ENCODE measurements at places on chromosomes 4 and X.

- no peak for DNase-seq
Measured at GRCh38 chr4:46909078-46909477, at the start of gene COX7B2. COX7B2 (minus strand) TSS chr4:46909245; CDS start chr4:46735192, 174,053 bp downstream.

DNA sequence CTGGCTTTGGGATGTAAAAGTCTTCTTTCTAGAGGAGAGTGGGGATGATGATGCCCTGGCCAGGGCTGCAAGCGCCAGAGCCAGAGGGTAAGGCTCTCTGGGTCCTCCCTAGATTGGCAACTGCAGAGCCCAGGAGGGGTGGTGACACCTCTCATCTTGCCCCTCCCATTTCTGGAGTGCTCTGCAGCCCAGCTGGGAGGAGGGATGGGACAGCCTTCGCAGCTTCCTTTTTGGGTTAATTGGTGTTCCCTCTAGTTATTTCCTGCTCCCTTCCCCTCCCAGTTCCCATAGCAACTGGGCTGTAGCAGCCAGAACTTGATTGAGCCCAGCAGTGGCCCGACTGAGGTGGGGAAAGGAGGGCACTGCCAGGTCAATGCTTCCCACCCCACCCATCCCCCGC lies 19.2 kb downstream of the NALF2 start:
- DNase-seq: no peak

DNA sequence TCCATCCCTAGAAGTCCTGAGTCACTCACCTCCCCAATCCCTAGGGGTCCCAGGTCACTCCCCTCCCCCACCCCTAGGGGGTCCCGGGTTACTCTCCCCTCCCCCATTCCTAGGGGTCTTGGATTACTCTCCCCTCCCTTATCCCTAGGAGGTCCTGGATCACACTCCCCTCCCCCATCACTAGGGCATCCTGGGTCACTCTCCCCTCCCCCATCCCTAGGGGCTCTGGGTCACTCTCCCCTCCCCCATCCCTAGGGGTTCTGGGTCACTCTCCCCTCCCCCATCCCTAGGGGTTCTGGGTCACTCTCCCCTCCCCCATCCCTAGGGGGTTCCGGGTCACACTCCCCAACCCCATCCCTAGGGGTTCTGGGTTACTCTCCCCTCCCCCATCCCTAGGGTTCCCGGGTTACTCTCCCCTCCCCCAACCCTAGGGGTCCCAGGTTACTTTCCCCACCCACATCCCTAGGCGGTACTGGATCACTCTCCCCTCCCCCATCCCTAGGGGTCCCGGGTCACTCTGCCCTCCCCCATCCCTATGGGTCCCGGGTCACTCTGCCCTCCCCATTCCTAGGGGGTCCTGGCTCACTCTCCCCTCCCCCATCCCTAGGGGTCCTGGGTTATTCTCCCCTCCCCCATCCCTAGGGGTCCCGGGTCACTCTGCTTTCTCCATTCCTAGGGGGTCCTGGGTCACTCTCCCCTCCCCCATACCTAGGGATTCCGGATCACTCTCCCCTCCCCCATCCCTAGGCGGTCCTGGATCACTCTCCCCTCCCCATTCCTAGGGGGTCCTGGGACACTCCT lies 2.1 kb downstream of the ASMTL start:
- DNase-seq: no peak

DNA sequence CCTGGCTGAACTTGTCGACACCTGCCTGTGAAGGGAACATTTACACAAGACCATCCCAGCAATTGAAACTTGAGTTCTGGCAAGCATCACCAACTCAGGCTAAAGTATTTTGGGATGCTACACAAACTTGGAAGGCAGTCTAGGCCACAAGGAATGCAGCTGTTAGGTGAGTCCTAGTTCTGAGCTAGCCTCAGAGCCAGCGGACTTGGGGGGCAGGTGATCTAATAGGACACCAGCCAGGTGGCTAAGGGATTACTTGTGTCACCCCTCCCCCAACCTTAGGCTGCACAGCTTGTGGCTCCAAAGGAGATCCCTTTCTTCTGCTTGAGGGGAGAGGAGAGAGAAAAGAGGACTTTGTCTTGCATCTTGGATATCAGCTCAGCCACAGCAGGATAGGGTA lies 62.3 kb upstream of the DKK2 start:
- no peak for DNase-seq

GRCh38 chr4:151475035-151475714 lies 66.2 kb downstream of the FHIP1A start:
- DNase-seq: no peak

- no peak for DNase-seq
Measured at GRCh38 chr4:169826634-169827187, 69.0 kb upstream of the HPF1 start.

- DNase-seq: no peak
Measured at GRCh38 chr4:107721436-107722100, 1.5 kb upstream of the PAPSS1 start.

GRCh38 chrX:67543818-67544217 lies at the start of gene AR:
AR (plus strand) TSS chrX:67544021; CDS start chrX:67545147, 1,126 bp downstream.
- no peak for DNase-seq

DNA sequence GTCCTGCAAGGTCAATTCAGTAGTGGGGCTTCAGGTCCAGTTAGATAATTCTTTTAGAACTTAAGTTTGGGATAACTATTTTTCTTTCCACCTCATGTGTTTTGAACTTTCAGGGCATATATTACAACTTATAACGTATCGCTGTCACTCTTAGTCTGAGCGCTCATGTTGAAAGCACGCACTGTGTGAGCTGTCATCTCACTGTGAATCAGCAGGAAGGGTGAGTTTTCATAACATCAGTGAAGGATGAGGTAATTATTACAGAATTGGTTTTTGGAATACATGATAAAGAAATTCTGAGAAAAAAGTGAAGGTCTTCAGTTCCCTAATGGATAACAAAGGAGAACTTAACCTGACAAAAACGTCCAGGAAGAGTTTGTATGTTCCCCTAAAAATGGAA lies 45.1 kb upstream of the SLC4A4 start:
- DNase-seq: no peak

DNA sequence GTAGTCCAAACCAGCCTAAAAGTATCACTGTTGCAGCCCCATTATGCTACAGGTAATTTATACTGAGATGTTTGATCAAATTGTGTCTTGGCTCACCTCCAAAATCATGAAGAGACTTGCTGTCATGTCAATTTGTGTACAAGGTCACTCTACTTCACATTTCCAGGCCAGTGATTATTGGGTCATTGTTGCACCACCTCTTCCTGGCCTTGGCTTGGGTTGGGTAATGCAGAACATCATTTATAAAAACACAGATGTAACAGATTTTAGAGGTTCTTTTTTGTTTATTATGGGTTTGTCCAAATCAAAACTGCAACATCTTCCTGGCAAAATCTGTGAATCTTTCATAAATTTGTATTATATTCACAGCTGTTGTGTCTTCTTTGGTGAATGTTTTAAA lies 459.5 kb downstream of the ANKRD50 start:
- DNase-seq: no peak

- DNase-seq: no peak
Measured at GRCh38 chrX:123873956-123874355, 14.1 kb downstream of the XIAP start.

GRCh38 chrX:110402091-110402849 lies 43.6 kb downstream of the RTL9 start:
- no peak for DNase-seq

DNA sequence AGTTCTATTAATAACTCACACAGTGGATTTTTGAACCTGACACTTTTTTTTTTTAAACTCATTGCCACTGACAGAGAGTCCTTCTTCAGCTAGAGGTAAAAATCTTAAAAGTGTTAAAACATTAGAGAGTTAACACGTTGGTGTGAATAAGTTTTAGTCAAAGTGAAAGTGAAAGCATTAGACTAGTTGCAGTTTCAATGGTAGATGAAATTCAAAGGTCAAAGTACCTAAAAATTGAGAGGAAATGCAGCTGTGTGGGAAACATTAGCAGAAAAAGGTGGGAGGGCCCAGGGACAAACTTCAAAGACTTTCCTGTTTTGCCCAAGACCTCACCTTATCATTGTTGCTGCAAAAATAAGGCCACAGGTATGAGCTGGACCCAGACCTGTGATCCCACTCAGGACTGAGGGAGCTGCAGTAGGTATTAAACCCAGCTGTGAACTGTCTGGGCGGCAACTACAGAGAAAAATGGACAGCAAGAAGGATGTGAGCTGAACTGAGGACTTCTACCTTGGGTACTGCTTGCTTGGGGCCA lies 17.6 kb upstream of the GABRA4 start:
- DNase-seq: no peak

DNA sequence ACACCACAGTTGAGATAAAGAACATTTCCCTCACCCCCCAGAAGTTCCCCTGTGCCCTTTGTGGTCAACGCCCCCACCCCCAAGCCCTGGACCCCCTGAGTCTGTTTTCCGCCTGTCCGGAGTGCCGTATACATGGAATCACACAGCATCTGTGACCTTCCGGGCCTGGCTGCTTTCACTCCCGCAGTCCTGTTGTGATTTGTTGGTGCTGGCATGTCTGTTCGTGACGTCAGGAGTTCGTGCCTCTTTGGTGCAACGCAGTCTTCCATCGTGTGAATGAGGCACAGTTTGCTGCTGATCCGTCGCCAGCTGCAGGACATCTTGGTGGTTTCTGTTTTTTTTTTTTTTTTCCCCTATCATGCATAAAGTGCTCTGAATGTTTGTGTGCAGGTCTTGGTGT lies 62.1 kb downstream of the PSAPL1 start:
- DNase-seq: no peak

- no peak for DNase-seq
Measured at GRCh38 chr4:173277340-173277739, 56.8 kb downstream of the HMGB2 start.

DNA sequence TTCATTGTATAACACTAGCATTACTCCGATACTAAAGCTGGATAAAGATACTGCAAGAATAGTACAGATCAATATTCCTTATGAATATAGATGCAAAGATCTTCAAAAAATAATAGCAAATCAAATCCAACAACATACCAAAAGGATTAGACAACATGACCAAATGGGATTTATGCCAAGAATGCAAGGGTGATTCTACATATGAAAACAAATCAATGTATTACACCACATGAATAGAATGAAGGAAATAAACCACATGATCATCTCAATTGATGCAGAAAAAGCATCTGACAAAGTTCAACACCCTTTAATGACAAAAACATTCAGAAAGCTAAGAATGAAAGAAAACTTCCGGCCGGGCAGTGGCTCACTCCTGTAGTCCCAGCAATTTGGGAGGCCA lies 42.8 kb downstream of the CUL4B start:
- DNase-seq: no peak

DNA sequence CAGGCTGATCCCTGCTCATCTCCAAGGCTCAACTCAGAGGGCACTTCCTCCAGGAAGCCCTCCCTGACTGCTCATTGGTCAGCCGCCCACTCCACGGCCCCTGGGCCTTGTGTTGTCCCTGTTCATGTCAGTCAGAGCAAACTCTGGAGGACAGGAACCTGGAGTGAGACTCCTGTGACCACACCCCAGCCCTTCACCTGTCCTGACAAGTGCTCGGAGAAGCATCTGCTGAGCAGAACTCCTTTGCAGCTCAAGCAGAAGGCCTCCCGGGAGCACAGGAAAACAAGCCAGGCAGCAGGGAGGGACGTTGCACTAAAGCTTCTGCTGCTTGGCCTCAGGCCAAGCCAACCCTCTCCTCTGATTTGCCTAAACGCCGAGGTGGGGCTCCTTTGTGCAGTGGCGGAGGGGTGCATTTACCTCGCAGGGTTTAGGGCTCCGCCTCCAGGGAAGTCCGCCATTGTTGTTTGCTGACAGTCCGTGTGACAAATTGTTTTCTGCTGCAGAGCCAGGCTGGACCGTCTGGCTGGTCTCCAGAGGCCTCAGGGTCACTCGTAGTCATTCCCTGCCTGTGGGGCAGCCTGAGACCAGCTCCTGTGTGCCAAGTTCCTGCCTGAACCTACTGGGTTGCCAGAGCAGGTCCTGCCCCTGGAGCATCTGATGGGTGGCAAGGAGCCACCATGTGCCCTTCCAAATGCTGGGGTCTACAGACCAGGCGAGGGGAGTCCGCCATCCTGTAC lies 61.8 kb downstream of the C4orf50 start:
- no peak for DNase-seq

GRCh38 chrX:32538554-32538953 lies 672.8 kb downstream of the DMD start:
- DNase-seq: no peak

- DNase-seq: no peak
Measured at GRCh38 chr4:140640150-140640748, 71.5 kb upstream of the UCP1 start.

DNA sequence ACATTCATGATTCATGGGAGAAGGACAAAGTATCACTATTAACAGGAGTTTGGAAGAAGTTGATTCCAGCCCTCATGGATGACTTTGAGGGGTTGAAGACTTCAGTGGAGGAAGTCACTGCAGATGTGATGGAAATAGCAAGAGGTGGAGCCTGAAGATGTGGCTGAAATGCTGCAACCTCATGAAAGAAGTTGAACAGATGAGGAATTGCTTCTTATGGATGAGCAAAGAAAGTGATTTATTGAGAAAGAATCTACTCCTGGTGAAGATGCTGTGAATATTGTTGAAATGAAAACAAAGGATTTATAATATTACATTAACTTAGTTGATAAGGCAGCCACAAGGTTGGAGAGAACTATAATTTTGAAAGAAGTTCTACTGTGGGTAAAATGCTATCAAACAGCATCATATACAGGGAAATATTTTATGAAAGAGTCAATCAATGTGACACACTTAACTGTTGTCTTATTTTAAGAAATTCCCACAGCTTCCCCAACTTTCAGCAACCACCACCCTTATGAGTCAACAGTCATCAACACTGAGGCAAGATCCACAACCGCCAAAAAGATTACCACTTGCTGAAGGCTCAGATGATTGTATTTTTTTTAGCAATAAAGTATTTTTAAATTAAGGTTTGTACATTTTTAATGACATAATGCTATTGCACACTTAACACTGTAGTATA lies 302.6 kb downstream of the CBLL2 start:
- DNase-seq: no peak

DNA sequence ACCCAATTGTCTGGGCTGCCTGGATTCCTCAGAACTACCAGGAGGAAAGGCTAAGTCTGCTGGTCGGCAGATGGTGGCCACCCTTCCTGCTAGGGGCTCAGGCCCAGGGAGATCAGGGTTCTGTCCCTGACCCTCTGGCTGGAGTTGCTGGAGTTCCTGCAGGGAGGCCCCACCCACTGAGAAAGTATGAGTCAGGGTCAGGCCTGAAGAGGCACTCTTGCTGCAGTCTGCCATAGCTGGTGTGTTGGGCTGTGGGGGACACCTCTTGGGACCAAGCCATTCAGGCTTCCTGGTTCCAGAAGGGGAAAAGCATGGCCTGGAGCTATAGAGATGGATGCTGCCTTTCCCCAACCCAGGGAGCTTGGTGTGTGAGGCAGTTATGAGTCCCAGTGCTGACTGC lies 40.4 kb upstream of the PCDH18 start:
- no peak for DNase-seq

DNA sequence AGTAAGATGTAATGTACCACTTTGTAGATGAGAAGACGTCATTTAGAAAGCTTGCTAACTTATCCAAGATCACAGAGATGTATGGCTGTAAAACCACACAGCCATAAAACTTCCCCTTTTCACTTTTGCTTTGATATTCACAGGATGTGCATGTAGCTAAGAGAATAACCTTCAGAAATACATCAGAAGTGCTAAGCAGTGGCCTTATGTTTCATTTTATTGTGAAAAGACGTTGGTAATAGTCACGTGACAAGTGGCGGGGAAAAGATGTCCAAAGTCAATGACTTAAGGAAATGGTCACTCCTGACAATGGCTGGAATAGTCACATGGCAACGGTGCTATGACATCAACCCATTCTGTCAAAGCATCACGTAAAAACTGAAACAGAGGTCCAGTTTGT lies 12.9 kb upstream of the WDR17 start:
- no peak for DNase-seq
